Effector memory CD8-positive, alpha-beta T cell (primary cell): ENCODE measurements at places on chromosomes 16 and 17.

DNA sequence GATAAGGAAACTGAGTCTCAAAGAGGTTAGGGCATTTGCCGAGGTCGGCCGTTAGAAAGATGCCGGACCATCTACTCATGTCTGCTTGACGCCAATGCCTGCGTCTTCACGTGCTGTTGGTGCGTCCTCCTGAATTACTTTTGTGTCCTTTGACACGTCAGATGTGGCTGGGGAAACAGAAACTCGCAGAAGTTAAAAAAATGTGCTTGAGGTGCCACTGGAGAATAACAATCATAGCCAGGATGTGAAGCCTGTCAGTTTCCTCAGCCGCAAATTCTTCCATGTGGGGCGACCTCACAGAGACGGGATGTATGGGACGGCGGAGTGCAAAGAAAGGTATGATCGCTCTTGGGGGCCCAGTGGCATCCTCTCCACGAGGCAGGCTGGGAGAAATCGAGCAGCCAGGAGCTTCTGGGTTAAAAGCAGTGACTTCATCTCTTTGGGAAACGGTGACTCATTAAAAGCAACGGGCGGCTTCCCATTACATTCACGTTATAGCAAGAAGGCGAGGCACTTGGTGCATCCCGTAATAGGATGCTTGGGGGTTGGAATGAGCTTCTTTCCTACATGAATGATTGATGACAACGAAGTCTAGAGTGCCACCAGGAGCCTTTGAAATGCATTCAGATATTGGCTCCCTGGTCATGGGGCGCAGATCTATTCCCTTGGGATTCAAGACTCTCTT, 67.8 kb downstream of the BMERB1 start:
- H3K27me3 ChIP-seq = no peaks in the 10 kb centered on the region
- no peak overlapping the region for H3K27ac ChIP-seq
- H3K4me1 ChIP-seq = no peaks in the 10 kb centered on the region
- H3K4me3 ChIP-seq = no peak overlapping the region
- DNase-seq = no peak

DNA sequence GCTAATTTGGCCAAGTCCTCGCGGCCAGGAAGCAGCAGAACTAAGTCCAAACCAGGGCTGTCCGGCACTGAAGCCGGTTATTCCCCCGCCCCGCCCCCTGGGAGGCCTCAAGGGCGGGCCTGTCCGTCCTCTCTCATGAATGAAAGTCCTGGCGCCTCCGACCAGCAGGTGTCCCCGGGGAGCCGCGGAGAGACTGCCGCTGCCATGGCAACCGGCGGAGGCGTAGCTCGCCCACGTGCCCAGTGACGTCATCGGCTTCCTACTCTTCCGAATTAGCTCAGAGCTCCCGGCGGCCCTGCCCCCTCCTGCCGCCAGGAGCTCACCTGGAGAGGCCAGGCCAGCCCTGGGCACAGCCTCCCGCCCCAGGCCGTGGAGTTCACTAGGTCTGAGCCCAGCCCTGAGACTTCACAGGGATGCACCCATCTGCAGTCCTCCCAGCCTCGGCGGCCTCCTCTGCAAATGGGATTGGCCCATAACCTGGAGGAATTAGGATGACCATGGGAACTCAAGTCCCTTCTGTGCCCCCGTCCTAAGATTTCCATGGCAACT, 1.3 kb downstream of the SPATA2L start:
- peak overlapping the region; percentile 89 for H3K27ac ChIP-seq
- peaks cover 5% of the 10 kb centered on the region for H3K4me1 ChIP-seq
- H3K4me3 ChIP-seq = peak overlapping the region; percentile 77

DNA sequence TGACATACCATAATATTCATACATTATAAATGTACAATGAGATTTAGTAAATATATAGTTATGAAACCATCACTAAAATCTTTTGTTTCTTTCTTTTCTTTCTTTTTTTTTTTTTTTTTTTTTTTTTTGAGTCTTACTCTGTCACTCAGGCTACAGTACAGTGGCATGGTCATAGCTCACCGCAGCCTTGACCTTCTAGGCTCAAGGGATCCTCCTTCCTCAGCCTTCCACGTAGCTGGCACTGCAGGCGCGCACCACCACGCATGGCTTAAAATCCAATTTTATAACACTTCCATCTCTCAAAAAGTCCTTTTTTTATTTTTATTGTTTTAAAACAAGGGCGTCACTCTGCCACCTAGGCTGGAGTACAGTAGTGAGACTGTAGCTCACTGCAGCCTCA, 41.1 kb downstream of the ZNRF1 start:
- no peaks in the 10 kb centered on the region for H3K36me3 ChIP-seq
- no peaks in the 10 kb centered on the region for H3K27me3 ChIP-seq
- H3K27ac ChIP-seq = peak overlapping the region; percentile 29
- no peaks in the 10 kb centered on the region for H3K4me1 ChIP-seq
- no peak overlapping the region for H3K4me3 ChIP-seq

- no peaks in the 10 kb centered on the region for H3K27me3 ChIP-seq
- peaks cover 15% of the 10 kb centered on the region for H3K4me1 ChIP-seq
- peak overlapping the region; percentile 27 for H3K4me3 ChIP-seq
- H3K27ac ChIP-seq = no peak overlapping the region
Measured at GRCh38 chr17:82713071-82713723, 3.3 kb upstream of the FN3KRP start.

GRCh38 chr16:29645694-29646187, 17.3 kb upstream of the SPN start:
- H3K4me3 ChIP-seq = no peak overlapping the region
- H3K4me1 ChIP-seq = peaks cover 25% of the 10 kb centered on the region
- H3K27me3 ChIP-seq = no peaks in the 10 kb centered on the region
- H3K36me3 ChIP-seq = peaks cover 8% of the 10 kb centered on the region
- no peak for DNase-seq

- H3K27me3 ChIP-seq = peaks cover 46% of the 10 kb centered on the region
- H3K27ac ChIP-seq = no peak overlapping the region
- DNase-seq = no peak
- no peak overlapping the region for H3K4me3 ChIP-seq
Measured at GRCh38 chr16:55184052-55184451, 140.0 kb upstream of the IRX6 start.

DNA sequence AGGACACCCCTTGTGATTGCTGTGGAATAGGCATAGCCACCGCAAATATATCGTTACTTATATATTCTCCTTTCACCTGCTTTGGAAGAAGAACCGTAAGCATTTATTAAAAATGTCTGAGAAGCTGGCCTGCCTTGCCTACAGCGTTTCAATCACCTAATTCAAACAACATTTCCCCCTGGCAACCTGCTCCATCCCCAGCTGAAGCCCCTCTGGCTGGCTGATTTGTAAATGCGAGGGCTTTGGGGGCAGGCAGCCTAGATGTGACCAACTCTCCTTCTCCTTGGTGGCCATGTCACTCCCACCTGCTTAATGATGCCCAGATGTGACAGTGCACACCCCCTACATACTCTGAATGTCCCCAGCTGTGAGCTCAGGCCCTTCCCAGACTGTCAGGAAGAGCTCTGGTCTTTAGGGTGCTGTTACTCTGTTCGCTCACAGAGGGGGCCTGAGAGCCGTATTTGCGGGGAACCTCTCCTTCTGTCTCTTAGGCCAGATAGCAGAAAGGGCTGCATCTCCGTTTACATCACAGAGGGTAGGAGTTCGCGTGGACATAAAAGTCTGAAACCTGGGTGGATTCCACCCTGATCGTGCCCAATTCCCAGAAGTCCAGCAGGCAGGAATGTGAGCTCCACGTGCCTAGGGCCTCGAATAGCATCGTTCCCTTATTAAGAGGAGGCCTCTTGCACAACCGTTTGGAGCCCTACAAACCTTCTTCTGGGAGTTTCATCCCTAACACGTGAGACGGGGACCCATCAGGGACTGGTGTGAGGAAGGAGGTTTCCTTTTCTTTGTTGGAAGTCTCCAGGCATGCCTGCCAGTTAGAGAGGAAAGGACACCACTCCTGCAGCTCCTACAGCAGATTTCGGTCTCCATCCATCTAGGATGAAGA, 2.4 kb upstream of the SDK2 start:
- peaks cover 7% of the 10 kb centered on the region for H3K4me1 ChIP-seq
- no peaks in the 10 kb centered on the region for H3K36me3 ChIP-seq
- DNase-seq = no peak

- peaks cover 12% of the 10 kb centered on the region for H3K27me3 ChIP-seq
- no peaks in the 10 kb centered on the region for H3K36me3 ChIP-seq
- H3K4me1 ChIP-seq = no peaks in the 10 kb centered on the region
- no peak overlapping the region for H3K27ac ChIP-seq
Measured at GRCh38 chr17:43410557-43411368, 12.0 kb downstream of the ARL4D start.

DNA sequence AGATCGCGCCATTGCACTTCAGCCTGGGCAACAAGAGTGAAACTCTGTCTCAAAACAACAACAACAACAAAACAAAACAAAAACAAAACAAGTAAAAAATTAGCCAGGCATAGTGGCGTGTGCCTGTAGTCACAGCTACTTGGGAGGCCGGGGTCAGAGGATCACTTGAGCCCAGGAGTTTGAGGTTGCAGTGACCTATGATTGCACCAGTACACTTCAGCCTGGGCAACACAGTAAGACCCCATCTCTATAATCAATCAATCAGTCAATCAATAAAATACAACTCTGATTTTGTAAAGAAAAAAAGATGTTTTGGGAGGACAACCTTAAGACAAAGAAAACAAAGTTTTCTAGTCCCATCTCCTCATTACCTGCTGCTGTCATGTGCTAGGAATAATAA, 51.9 kb downstream of the MARCHF10 start:
- H3K27ac ChIP-seq = no peak overlapping the region
- H3K4me1 ChIP-seq = no peaks in the 10 kb centered on the region

- DNase-seq = no peak
- peaks cover 8% of the 10 kb centered on the region for H3K4me1 ChIP-seq
- H3K27me3 ChIP-seq = no peaks in the 10 kb centered on the region
- H3K36me3 ChIP-seq = peaks cover 12% of the 10 kb centered on the region
- H3K4me3 ChIP-seq = no peak overlapping the region
Measured at GRCh38 chr17:28173801-28174200, 131.3 kb downstream of the NLK start.

GRCh38 chr17:4948931-4949320, 596 bp upstream of the PFN1 start:
- H3K27me3 ChIP-seq = no peaks in the 10 kb centered on the region
- peak overlapping the region; percentile 94 for H3K27ac ChIP-seq

DNA sequence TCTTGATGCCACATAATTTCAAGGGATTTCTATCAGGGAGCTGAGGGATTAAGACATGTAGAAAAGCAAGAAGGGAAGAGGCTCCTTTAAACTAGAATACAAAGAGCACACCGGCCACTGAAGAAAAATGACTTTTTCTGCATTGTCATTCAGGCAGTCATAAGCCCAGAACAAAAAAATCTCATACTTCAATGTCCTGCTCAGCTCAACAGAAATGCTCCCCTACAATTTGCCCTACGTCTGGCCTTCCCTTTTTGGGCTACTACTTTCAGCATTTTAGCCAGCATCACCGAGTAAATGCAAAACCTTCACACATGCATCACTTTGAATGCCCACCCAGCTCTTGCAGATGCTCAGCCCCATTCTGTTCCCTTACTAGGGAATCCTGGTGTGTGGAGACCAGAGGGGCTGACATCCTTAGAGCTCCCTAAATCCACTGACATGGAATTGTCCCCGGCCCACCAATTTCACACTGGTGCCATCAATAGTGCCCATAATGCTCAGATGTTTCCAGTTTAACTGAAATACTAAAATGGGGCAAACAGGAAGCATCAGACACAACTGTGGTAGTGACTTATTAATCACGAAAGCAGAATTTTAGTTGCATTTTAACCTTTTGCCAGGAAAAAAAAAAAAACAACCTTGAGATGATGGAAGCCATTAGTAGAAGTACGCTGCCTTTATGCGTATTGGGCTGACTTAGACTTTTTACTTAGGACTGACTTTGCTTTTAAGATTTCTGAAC, 2.7 kb downstream of the MAP3K14 start:
- H3K27me3 ChIP-seq = no peaks in the 10 kb centered on the region
- peaks cover 17% of the 10 kb centered on the region for H3K36me3 ChIP-seq
- H3K27ac ChIP-seq = peak overlapping the region; percentile 89
- H3K4me3 ChIP-seq = peak overlapping the region; percentile 88
- H3K4me1 ChIP-seq = peaks cover 69% of the 10 kb centered on the region

- no peak overlapping the region for H3K27ac ChIP-seq
- no peak for DNase-seq
- H3K36me3 ChIP-seq = peaks cover 32% of the 10 kb centered on the region
- no peaks in the 10 kb centered on the region for H3K27me3 ChIP-seq
Measured at GRCh38 chr16:88688013-88688778, 1.9 kb upstream of the SNAI3 start.
